ENCODE measurements at places on chromosomes 6 and 20. TPM values are rescaled to one million over a fixed set of nuclear protein-coding genes. Genes with fewer than 3 reads are reported as not detected.

GRCh38 chr6:53240761-53241160, 92.1 kb upstream of the GCM1 start:
- no peak for DNase-seq

DNA sequence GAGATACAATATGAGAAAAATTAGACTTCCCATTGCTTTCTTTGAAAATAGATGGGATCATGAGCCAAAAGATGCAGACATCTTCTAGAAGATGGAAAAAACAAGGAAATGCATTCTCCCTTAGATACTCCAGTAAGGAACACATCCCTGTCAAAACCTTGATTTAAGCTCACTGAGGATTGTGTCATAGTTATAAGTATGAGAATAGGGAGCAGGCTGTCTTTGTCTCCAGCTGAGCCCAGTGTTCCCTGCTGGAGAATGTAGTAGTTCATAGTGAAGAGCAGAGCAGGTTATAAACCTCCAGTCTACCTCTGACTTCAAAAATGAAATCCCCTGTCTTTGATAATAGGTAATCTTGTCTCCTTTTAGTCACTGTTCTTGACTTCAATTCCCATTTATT, 589.9 kb downstream of the PHF3 start:
- no peak for DNase-seq

CRIP3 gene
- not detected for total RNA-seq

DNA sequence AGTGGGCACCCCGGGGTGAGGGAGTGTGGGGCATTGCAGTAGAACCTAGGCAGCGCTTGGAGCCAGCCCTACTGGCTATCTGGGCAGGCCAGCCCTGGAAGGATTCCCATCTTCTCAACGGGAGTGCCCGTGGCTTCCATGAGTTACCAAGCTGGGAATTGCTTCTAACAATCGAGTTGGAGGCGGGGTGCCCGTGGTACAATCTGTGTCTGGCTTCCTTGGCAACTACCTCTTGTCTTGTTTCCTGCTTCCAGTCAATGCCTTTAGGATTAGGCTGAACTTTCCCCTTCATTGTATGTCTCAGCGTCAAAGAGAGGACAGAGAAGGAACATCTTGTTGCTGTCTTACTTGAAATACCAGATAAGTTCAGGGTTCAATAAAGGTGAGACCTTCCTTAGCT, 33.3 kb downstream of the PPP1R14C start:
- peak; percentile 52 for DNase-seq

DNA sequence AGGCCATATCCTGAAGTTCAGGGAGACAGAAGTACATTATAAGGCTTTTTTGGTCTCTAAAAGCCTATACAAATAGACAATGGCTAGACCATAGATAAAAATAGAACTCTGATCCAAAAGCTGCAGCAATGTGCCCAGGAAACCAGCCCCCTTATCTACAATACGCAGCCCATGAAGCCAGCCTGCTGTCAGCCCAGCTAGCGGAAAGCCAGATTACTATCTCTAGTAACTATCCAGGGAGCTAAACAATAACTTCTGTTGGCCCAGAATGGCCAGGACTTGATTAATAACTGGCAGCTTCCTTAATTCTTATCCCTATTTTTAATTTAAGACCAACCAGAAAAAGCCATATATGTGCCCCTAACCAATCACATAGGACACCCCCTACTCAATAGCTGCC, 160.4 kb upstream of the SMLR1 start:
- DNase-seq: no peak

- peak; percentile 29 for DNase-seq
These were observed 1.2 kb downstream of the MYB start for GRCh38 chr6:135182071-135183001.

DNA sequence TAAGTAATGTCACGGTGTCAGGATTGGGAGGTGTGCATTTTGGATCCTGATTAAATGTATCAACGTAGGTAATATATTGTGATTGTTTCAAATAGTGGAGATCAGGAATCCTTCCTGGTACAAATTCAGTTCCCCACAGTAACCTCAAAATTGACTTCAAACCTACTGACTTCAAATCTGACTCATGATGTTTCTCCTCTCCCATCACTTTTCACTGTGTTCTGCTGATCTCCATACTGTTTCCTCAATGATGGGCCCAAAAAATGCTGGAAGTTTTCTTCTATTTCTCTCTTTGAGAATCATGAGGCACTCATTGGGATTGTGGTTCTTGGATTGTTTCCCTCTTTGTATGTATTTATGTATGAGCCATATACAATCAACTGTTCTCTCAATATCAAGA, 35.9 kb downstream of the LAMA2 start:
- no peak for DNase-seq

DNA sequence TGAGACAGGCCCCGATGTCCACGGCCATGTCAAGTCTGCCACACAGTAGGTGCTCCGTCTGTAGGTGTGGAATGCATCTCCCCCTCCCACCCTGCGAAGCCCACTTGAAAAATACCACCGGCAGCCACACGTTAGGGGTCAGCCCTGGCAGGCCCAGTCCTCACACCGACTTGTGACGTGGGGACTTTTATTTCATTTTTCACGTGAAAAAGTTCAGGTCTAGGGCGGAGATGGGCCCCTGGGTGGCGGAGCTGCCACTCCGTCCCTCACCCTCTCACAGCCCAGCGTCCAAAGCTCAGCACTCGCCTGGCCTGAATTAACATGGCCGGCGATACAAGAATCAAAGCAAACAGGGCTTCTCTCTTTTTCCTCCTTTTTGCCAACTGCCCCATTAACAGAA, 3.8 kb upstream of the TUBB1 start:
- no peak for DNase-seq

- DNase-seq: peak; percentile 39
These were observed 64.9 kb downstream of the C6orf58 start for GRCh38 chr6:127641905-127642304.

CLIC5 gene
- total RNA-seq: not detected

BPIFA1 gene
- not detected for total RNA-seq

CST2 gene
- total RNA-seq: not detected

BTN1A1 gene
- not detected for total RNA-seq

- no peak for DNase-seq
These were observed 19.7 kb upstream of the TAGAP start for GRCh38 chr6:159064477-159064876.

DNA sequence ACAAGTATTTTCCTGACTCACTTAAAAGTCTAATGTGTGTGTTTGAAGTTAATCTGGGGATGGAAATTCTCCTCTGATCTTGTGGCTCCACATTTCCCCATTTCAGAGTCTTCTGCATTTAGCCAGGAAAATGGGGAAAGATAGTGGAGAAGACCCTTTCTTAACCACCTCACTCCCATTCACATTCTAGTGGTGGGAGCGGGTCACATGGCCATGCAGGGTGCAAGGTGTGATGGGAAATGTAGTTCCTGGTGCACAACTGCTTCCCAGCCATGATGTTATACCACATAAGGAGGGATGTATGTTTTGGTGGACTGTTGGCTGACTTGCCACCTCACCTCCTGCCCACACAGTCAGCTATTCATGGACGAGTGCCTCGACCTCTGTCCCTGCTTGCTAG, 61.8 kb downstream of the BANF2 start:
- peak; percentile 20 for DNase-seq

GRCh38 chr6:170202416-170203135, 88.3 kb downstream of the DLL1 start:
- no peak for DNase-seq

DNA sequence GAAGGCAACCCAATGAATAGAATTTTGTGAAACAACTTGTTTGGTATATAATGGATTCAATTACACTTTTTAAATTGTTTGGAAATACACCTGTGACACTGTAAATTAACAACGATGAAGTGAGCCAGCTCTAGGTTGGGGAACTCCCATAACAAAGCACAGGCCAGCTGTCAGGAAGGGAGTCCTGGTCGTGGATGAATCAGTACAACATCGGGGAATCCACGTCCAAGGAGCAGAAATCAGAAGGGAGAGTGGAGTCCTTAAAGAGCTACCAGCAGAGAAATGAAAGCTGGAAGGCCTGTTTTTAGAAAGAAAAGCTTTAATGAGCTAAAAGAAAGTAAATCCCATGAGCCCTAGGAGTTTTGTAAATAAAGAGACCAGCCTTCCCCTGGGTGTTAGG, 223.1 kb upstream of the SLC35B3 start:
- DNase-seq: peak; percentile 13

GRCh38 chr6:16902502-16902901, 141.2 kb upstream of the ATXN1 start:
- no peak for DNase-seq

ADGRG6 gene
- 15.3 TPM for total RNA-seq

DNA sequence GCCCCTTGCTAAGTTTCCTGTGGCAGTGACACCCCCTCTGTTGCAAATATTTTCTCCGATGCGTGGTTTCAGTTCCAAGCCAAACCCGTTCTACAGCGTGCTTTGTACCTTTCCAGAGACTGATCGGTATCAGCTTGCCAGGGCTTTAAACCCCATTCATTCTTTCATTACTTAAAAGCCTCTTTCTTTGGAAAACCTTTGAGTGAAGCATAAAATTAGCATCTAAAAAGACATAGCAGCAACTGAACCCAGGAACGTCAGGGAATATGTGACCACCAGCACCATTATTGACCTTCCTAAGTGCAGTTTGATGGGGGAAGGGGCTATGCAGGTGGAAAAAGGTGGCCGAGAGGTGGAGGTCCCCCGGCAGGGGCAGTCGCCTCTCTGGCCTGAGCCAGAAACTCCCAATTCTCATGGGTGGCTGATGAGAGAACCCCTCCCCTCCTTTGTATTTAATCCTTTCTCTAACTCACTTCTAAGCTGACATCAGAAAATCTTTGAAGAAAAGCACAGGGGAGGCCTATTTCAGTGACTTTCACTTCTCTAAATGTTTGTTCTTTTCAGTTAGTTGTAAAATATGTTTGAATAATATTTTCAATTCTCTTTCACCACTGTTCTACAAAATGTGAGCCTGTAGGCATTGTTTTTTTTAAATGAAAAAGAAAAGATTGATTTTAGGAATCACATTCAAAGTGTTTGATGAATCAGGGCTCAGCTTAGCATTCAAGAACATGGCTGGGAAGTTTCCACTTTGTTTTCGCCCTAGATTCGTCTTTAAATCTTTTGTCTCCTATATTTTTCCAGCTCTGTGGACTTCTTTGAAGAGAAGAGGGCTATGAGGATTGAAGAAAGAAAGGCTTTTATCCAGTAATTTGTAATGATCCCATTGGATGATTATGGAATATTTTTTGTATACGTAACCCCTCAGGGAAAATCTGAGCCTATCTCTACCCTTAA, 89.2 kb downstream of the RSPH3 start:
- no peak for DNase-seq

GRCh38 chr6:31114541-31114878, at the start of gene PSORS1C1:
TSS of gene PSORS1C1 (plus strand) at chr6:31114800. CDS start at chr6:31129633, 14,833 bp downstream.
- DNase-seq: peak; percentile 98

MUCL3 gene
- not detected for total RNA-seq

GRCh38 chr6:115634887-115635286, 425.8 kb downstream of the FRK start:
- DNase-seq: no peak

DNA sequence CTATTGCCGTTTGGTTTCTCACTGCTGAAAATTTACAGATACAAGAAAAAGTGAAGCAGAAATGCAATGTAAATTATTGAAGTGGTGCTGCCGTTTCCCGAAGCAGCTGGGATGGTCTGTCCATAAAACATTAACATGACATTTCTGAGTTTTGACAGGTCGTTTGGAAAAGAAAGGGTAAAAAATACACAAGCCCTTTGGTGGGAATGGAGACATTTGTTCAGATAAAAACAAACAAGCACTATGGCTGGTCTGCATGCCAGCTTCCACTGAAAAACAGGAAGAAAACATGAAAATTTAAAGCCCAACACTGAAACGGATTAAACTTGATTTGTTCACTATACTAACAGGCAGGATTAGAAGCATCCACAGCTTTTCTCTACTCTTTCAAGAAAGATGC, 155.2 kb downstream of the FRK start:
- no peak for DNase-seq

GRCh38 chr6:166365806-166366205, 16.9 kb downstream of the MPC1 start:
- DNase-seq: no peak

GRCh38 chr20:1943275-1944002, 48.2 kb downstream of the SIRPA start:
- no peak for DNase-seq

PPP1R14C gene
- 17.5 TPM for total RNA-seq

DNA sequence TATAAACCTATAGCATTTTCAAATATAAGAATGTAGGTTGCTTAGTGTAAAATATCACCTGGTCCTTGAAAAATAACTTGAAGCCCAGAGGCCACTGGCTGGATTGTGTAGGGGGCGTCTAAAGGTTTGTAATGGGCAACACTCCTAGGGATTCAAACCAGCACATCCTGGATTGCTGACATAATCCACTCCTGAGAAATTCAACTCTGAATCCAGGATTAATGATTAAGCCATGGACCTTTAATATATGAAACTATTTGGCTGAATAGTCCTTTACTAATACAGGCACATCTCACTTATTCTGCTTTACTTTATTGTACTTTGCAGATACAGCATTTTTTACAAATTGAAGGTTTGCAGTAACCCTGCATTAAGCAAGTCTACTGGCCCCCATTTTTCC, 160.8 kb downstream of the UBE3D start:
- no peak for DNase-seq

DNA sequence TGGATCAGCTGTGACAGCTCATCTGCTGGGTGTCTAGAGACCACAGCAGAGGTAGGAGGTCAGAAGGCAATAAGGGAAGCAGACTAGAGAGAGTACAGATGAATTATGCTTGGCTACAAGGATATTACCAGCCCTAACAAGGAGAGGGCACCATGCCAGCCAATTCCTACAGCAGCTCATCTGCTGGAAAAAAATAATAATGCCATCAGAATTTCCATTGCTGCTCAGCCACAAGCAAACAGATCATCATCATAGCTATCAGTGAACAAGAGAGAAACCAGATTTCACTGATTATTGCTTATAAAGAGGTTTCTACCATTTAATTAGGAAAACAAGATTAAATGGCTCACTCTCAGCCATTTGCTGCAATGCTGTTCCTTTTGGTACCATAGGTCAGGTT, 66.5 kb downstream of the PSMG4 start:
- DNase-seq: peak; percentile 78

HIVEP2 gene
- total RNA-seq: 8.2 TPM

FAM83C gene
- not detected for total RNA-seq

CFAP61 gene
- not detected for total RNA-seq

LHFPL5 gene
- total RNA-seq: not detected

- peak; percentile 32 for DNase-seq
These were observed 49.5 kb downstream of the TOX2 start for GRCh38 chr20:43963872-43964791.

ZSWIM1 gene
- total RNA-seq: 6.8 TPM

DNA sequence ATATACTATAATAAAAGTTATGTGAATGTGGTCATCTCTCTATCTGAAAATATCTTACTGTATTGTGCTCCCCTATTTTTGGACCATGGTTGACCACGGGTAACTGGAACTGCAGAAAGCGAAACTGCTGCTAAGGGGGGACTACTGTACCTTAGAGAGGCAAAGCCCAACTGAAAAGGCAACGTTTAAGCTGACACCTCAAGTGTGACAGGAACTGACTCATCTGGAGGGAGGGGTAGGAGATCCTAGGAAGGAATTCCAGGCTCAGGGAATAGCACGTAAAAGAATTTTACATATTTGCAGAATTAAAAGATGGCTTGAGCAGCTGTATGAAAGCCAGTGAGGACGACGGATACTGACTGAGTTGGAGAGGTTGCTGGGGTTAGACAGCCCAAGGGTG, 34.8 kb downstream of the ELOVL2 start:
- DNase-seq: peak; percentile 81

GRCh38 chr6:72213654-72214053, 327.3 kb downstream of the RIMS1 start:
- DNase-seq: no peak

Measured in Daoy (cell line).